ENCODE measurements at places on chromosomes 3 and 15. TPM values are rescaled to one million over a fixed set of nuclear protein-coding genes. Genes with fewer than 3 reads are reported as not detected.

The GOLGA8S gene
- total RNA-seq, result not detected

The NUP210 gene
- total RNA-seq, result 16.3 TPM

The ANKDD1A gene
- 5.9 TPM for total RNA-seq

The LRRIQ4 gene
- total RNA-seq, result not detected

The ACTRT3 gene
- total RNA-seq, result 2.9 TPM

The MUSTN1 gene
- total RNA-seq, result 0.22 TPM

The FAM227B gene
- 8.6 TPM for total RNA-seq

The TMC3 gene
- not detected for total RNA-seq

The SERINC4 gene
- not detected for total RNA-seq

The PYGO1 gene
- total RNA-seq, result 14.7 TPM

The SERPINI2 gene
- not detected for total RNA-seq

The ACSBG1 gene
- not detected for total RNA-seq

The PLSCR4 gene
- 13.7 TPM for total RNA-seq

The SENP8 gene
- total RNA-seq, result 1.8 TPM

The CCR5 gene
- not detected for total RNA-seq

The SPINK8 gene
- not detected for total RNA-seq

The RIOX2 gene
- 42.3 TPM for total RNA-seq

The SLC24A5 gene
- not detected for total RNA-seq

The MED12L gene
- 0.12 TPM for total RNA-seq
